EL (cell line): ENCODE measurements at places on chromosomes 16 and 17.

DNA sequence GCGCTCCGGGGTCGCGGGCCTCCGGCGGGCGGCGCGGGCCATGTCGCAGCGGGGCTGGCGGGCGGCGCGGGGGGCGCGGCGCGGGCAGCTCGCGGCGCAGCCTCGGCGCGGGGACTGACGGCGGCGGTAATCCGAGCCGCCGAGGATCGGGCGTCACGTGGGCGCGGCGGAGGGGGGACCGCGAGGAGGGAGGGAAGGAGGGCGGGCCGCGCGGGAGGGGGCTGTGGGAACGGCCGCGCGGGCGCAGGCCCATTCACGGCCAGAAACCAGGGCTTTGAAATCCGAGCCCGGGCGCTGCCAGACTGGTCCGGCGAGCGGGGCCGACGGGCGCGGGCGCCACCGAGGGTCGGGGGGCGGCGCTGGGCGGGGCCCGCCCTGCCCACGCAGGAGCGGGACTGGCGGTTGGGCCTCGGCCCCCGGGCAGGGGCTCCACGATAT lies at the start of gene MTSS2:
Gene MTSS2 (minus strand): TSS at position 116 of the 438 bp plus-strand sequence. CDS start 262 bp downstream, outside the sequence.
- peak; percentile 84 for DNase-seq

- no peak for DNase-seq
These were observed 112.8 kb downstream of the CLEC16A start for GRCh38 chr16:11056993-11057649.

DNA sequence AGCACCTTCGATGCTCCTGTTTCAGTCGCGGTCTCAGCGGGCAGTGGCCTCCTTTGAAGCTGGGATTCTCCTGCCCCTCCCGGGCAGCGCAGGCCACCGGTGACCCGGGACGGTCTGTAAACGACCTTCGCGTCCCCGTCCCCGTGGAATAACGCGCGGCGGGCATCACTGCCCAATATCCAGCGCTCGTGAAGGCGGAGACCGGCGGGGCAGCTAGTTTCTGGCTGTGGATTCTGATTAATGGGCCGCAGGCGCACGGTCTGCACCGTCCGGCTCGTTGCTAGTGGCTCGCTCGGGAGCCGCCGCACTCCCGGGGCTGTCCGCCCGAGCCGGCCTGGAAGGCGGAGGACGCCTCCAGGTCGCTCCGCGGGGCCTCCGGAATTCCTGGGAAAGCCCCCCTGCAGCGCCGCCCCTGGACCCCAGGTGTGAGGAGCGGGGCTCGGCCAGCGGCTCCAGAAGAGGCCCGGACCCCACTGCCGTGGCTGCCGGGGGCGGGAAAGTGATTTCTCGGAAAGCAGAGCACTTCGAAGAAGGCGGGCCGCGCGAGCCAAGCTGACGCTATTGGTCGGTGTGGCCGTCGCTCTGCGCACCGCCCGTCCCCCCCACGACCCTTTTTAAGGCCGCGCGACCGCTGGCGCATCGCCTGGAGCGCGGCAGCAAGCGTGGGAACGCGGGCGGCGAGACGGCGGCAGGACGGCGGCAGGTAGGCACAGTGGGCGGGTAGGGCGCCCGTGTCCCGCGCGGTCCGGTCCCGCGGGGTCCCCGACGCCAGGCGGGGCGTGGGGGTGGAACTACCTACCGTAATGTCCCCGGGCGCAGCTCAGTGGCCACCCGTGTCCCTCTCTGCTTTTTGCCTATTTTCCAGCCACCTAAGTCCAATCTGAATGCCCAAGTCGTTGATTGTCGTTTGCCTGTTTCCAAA lies at the start of gene IRF8:
Gene IRF8 (plus strand): TSS at position 642 of the 922 bp plus-strand sequence. CDS start 3,854 bp downstream, outside the sequence.
- DNase-seq: peak; percentile 26

GRCh38 chr16:19066988-19067348 lies 446 bp upstream of the COQ7 start:
- no peak for DNase-seq

DNA sequence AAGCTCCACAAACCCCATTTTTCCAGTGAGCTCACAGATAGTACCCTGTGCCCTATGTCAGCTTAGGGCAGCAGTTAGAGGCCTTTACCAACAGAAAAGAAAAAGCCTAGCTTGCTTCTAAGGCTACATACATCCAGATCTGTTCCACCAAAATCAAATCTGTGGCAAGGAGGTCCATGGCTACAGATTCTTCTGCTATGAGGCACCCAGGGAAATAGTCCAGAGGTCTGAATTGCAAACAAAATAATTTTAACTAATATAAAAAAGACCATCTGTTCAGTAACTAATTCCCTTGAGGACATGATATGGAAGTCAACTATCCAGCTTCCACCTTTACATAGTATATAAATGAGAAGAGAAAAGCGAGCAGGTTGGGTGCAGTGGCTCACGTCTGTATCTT lies 129.3 kb downstream of the PARN start:
- DNase-seq: no peak

- DNase-seq: no peak
These were observed 19.0 kb upstream of the OSGIN1 start for GRCh38 chr16:83933885-83934683.

DNA sequence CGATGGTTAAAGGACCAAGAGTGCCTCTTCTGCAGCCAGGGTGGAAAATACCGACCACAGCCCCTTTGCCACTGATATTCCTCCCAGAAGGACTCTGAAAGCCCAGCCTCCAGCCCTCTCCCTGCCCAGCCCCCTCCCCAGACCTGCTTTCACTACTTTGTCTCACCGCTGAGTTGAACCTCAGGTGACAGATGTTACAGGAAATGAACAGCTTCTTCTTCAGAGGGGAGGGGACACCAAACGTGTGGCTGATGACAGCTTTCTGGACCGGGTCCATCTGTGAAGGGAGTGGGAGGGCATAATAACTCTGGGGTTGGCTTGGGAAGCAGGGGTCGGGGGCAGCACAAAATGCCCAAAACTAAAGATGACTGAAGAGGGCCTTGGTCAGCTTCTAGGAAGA lies 14.2 kb downstream of the NKIRAS2 start:
- DNase-seq: no peak

- no peak for DNase-seq
These were observed 449 bp downstream of the SMCR8 start for GRCh38 chr17:18315562-18315922.

DNA sequence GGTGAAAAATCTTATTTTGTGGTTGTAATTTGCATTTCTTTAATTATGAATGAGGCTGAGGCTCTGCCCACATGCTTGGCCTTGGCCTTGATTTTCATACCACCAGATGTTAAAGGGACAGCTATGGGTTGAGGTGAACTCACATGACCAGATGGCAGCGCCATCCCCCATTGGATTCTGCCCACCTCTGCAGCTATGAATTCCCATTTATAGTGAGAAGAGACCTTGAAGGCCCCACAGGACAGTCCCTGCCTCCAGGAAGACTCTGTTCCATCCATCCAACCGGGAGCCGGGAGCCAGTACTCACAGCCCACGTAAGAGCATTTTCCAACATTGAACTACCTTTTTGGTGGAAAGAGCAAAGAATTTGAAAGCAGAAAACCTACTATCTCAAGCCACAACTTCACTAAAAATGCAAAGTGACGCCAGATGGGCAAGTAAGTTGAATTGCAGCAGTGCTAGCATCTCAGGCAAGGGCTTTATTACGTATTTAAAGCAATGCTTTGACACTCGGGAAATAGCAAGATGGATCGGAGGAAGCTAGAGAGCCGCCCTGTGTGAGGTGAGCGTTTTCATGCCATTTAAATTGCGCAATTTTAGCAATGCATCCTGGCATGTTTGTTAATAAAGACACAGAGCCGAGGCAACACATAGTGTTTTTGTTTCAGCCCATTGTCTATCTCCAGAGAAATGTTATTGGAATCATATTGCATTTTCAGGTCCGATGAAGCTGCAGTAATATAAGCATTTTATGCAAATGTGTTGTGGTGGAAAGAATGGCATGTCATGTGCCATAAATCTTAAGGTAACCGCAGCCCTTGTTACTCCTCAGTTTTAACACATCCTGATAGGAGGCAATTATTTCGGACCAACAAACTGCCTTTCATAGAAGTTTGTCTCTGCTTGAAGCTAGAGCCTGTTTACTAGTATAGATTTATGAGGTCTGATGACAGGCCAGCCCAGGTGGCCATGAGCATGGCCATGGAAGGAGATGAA lies 273.4 kb upstream of the TNRC6C start:
- DNase-seq: no peak

GRCh38 chr16:73747328-73747727 lies 549.3 kb upstream of the PSMD7 start:
- DNase-seq: no peak

GRCh38 chr16:27374221-27374803 lies 27.7 kb upstream of the IL21R start:
- no peak for DNase-seq

DNA sequence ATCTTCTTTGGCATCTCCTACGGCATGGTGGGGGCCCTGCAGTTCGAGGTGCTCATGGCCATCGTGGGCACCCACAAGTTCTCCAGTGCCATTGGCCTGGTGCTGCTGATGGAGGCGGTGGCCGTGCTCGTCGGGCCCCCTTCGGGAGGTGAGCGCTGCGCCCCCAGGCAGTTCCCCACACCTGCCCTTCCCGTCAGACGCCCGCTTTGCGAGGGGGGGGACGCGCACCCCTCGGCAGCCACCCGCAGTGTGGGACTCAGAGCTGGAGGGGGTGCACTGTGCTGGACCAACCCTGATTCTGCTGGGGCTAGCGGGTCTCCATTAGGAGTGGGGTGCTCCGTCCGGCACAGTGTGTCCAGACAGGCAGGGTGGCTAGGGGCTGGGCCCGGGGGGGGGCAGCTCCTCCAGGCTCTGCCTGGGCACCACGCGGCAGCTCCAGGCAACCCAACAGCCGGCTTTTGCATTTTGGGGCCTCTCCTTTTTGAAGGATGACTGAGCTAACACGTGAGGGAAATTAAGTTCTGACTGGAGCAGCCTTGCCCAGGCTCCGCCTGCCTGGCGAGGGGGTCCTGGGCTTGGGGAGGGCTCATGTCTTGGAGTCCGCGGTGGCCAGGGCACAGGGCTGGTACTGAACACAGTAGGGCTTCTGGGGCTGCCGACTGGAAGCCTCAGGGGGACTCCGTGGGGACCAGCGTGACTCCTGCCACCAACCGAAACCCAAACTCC lies 9.1 kb downstream of the SLC16A3 start:
- no peak for DNase-seq

DNA sequence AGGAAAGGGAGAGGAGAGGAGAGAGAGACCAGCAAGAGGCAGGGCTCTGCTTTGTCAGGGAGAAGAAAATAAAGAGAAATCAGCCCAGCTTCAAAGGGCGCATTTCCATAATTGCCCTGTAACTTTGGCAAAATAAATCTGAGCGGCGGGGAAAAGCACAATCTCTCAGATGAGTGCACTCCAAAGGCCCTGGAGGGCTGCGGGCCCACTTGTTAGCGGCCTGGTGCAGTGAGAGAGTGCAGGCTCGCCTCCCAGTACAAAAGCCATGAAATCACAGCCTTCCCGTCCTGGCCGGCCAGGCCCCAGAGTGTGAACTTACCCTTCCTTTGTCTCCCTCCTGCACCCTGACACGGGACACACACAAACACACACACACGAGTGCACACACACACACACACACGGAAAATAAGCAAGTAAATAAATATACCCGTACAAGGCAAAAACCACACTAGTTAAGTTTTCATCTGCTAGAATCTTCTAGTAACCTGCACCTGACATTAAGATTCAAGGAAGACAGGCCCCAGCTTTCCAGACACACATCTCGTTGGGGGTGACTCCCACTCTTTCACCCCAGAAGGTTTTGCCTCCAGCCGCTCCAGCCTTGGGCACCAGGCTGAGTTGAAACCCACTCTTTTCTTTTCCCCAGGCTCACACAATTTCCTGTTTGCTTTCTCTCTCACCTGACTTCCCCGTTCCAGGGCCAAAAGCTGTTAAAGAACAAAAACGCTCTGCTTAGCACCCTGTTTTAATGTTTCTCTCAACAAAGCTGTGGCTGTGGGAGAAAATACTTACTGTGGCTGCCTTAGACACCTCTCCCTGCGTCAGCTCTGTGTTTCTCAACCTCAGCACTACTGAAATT lies 8.5 kb downstream of the IRX3 start:
- no peak for DNase-seq

- no peak for DNase-seq
These were observed 181.3 kb downstream of the IRF8 start for GRCh38 chr16:86080131-86080875.

DNA sequence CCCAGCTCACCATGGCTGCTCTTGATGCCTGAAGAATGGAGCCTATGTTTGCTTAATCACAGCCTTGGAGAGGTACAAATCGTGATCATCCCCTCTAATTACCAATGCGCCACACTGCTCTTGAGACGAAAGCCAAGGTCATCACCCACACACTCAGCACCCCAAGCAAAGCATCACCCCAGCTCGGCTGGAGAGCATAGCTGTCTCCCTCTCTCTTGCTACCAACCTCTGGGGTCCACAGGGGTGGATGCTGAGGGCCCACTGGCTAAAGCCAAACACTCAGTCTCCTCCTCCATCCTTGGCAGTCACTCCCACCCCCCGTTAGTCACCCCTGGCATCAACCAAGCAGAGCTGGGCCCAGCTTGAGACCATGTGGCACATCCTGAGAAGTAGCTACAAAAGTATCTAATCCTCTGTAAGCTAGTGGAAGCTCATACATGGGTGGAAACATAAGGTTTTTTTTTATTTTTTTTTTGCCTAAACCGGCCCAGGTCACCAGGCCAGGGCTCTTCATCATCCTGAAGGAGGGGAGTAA lies 44.8 kb downstream of the PIMREG start:
- no peak for DNase-seq

DNA sequence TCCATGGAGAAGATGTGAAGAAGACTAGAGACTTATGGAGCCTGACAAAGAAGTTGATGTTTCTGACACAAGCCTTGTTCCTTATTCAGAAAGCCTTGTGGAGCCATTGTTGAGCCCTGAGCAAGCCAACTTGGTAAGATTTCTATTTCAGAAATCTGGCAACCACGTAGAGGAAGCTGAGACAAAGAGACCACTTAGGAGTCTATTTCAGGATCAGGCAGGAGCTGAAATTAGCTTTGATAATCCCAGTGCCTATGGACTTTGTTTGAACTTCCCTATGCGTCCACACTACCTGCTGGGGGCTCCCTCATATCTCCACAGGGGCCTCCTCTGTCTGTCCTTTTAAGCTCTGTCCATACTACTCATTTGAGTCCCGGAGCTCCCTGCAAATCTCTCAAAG lies 540.0 kb upstream of the GOT2 start:
- no peak for DNase-seq

DNA sequence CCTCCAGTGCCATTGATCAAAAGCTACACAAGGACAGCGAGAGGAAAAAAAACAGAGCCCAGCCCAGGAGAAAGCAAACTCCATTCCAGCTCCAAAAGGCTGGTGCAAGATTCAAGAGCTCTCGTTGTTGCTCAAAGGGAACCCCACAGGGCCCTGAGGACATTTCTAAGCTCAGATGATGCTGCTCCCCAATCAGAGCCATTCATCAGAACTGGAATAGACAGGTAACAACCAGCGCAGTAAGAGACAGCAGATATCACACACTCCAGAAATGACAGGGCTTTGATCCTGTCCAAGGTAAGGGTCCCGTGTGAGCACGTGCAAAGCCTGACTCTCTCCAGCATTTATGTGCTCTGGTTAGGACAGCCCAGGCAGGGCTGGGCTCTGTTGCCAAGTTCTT lies 20.1 kb downstream of the PMP22 start:
- DNase-seq: no peak
